Activated naive CD8-positive, alpha-beta T cell treated with anti-CD3 and anti-CD28 coated beads for 36 hours (primary cell): ENCODE measurements at places on chromosomes 13 and 19. TPM values are rescaled to one million over a fixed set of nuclear protein-coding genes. Genes with fewer than 3 reads are reported as not detected.
A peak's percentile ranks its signal among the peaks of the same experiment; 100 is the strongest.

ERICH4 gene
- not detected for total RNA-seq

ZNF562 gene
- total RNA-seq = 35.4 TPM

ZNF44 gene
- 5.6 TPM for total RNA-seq

CDKN2D gene
- total RNA-seq = 55.8 TPM

PSG6 gene
- not detected for total RNA-seq

EFNB2 gene
- total RNA-seq = 0.06 TPM

SLC7A9 gene
- total RNA-seq = not detected

ZNF878 gene
- total RNA-seq = 1.1 TPM

RUBCNL gene
- total RNA-seq = 1.9 TPM

- no peaks in the 10 kb centered on the region for H3K27me3 ChIP-seq
- H3K27ac ChIP-seq = no peak overlapping the region
- peaks cover 8% of the 10 kb centered on the region for H3K4me1 ChIP-seq
- peaks cover 9% of the 10 kb centered on the region for H3K36me3 ChIP-seq
- H3K4me3 ChIP-seq = no peak overlapping the region
Measured at GRCh38 chr19:3770136-3770999, 1.7 kb downstream of the RAX2 start.

- peaks cover 2% of the 10 kb centered on the region for H3K36me3 ChIP-seq
- no peak for DNase-seq
- no peak overlapping the region for H3K27ac ChIP-seq
- H3K4me3 ChIP-seq = no peak overlapping the region
Measured at GRCh38 chr19:48742096-48742495, 1.7 kb upstream of the RASIP1 start.

- no peaks in the 10 kb centered on the region for H3K27me3 ChIP-seq
- no peaks in the 10 kb centered on the region for H3K36me3 ChIP-seq
- H3K4me1 ChIP-seq = no peaks in the 10 kb centered on the region
- no peak overlapping the region for H3K27ac ChIP-seq
Measured at GRCh38 chr13:63092456-63092855, 1676.8 kb upstream of the PCDH20 start.

DNA sequence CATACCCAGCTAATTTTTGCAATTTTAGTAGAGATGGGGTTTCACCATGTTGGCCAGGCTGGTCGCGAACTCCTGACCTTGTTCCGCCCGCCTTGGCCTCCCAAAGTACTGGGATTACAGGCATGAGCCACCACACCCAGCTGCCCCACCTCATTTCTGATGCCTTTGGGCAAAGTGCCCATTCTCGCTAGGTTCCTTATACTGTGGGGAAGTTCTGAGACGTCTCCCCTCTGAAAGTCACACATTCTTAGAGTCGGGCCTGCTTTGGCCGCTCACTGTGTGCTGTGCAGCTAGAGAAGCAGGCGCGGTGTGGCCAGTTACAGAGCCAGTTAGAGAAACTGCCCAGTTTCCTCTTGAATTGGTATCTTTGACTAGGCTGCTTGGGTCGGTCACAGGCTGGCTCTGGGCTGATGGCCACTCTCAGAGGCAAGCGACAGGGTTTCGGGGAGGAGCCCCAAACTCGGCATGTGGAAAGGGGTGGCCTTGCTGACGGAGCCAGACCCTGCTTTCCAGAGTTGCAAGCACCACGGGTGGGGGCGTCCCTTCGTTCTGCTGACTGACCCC is 18.0 kb downstream of the PRAM1 start:
- H3K27ac ChIP-seq = peak overlapping the region; percentile 58
- DNase-seq = no peak

- H3K4me1 ChIP-seq = peaks cover 45% of the 10 kb centered on the region
- peaks cover 2% of the 10 kb centered on the region for H3K36me3 ChIP-seq
- H3K27ac ChIP-seq = peak overlapping the region; percentile 80
Measured at GRCh38 chr19:1103132-1103707, 574 bp upstream of the GPX4 start.

DNA sequence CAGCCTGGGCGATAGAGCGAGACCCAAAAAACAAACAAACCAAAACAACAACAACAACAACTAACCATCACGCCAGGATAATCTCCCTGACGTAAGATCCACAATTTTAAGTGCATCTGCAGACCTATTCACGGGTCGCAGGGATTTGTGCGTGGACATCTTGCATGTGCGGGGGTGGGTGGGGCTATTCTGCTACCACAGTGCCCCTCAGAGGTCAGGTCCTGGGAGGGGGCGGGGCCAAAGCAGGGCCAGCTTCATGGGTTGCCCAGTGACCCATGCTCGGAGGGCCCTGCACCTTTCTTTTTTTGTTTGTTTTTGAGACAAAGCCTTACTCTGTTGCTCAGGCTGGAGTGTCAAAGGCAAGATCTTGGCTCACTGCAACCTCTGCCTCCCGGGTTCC is 2.6 kb upstream of the CDC42EP5 start:
- H3K4me1 ChIP-seq = peaks cover 13% of the 10 kb centered on the region
- DNase-seq = no peak
- no peaks in the 10 kb centered on the region for H3K36me3 ChIP-seq
- H3K27ac ChIP-seq = no peak overlapping the region
- H3K27me3 ChIP-seq = peaks cover 56% of the 10 kb centered on the region
- H3K4me3 ChIP-seq = no peak overlapping the region

DNA sequence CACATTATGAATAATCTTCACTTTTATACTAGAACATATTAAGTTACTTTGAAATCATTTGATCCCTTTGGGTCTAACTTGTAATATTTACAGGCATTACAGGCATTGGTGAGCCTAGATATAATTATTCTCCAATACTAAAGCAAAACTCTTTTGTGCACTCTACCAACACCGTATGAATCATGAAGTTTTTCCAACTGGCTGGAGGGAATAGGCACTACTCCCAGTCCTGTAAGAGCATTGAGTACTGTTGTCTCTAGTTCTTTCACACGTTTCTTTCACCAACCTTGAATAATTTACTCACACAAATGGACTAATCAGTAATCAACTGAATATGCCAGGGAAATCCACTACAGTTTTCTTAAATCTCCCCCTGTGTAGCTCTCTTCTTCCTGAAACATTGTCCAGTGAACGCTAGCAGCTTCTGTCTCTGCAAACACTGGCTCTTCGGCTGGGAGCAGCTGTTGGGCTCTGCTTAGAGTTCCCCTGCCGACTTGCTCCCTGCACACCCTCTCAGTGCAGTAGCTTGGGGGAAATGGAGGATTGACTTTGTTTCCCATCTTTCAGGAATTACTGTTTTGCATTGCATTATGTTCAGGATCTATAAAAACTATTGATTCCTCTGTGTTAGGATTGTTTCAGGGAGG is 476.7 kb downstream of the RFC3 start:
- H3K27me3 ChIP-seq = no peaks in the 10 kb centered on the region
- H3K27ac ChIP-seq = no peak overlapping the region
- no peak for DNase-seq
- no peaks in the 10 kb centered on the region for H3K36me3 ChIP-seq

- H3K4me3 ChIP-seq = peak overlapping the region; percentile 76
- H3K36me3 ChIP-seq = peaks cover 25% of the 10 kb centered on the region
- no peak for DNase-seq
- H3K4me1 ChIP-seq = peaks cover 55% of the 10 kb centered on the region
- peak overlapping the region; percentile 94 for H3K27ac ChIP-seq
Measured at GRCh38 chr13:40985381-40986100, 33.6 kb downstream of the ELF1 start.

DNA sequence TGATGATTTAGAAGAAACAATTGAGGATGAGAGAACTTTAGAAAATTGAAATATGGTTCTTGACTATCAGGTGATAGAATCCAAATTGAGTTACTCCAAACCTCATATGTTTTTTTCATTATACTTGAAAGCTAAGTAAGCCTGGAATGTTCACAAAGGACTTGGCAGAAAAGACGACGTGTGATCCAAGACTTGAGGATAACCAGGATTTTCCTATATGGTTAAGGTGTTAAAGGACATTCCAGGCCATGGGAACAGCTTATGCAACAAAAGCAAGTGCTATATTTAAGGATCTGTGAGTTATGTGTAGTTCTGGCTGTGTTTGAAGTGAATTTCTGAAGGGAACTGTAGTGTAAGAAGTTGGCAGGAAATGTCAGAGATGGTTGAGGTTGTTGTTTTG is 52.5 kb downstream of the SLITRK1 start:
- H3K36me3 ChIP-seq = no peaks in the 10 kb centered on the region
- H3K27me3 ChIP-seq = no peaks in the 10 kb centered on the region
- no peaks in the 10 kb centered on the region for H3K4me1 ChIP-seq

- no peak overlapping the region for H3K4me3 ChIP-seq
- H3K27me3 ChIP-seq = no peaks in the 10 kb centered on the region
- no peak for DNase-seq
- peak overlapping the region; percentile 43 for H3K27ac ChIP-seq
- peaks cover 12% of the 10 kb centered on the region for H3K4me1 ChIP-seq
Measured at GRCh38 chr13:30006246-30006645, 155.8 kb upstream of the UBL3 start.

DNA sequence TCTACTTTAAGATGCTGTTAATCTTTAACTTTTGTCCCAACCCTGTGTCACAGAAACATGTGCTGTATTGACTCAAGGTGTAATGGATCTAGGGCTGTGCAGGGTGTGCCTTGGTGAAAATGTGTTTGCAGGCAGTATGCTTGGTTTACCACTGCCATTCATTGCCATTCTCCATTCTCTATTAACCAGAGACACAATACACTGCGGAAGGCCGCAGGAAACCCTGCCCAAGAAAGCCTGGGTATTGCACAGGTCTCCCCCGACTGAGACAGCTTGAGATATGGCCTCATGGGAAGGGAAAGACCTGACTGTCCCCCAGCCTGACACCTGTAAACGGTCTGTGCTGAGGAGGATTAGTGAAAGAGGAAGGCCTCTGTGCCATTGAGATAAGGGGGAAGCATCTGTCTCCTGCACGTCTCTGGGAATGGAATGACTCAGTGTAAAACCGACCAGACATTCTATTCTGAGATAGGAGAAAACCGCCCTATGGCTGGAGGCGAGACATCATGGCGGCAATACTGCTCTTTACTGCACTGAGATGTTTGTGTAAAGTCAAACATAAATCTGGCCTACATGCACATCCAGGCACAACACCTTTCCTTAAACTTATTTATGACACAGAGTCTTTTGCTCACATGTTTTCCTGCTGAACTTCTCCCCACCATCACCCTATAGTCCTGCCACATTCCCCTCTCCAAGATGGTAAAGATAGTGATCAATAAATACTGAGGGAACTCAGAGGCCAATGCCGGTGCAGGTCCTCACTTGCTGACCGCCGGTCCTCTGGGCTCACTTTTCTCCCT is 13.1 kb upstream of the ZNF888 start:
- no peaks in the 10 kb centered on the region for H3K27me3 ChIP-seq
- H3K4me1 ChIP-seq = peaks cover 15% of the 10 kb centered on the region
- peak overlapping the region; percentile 14 for H3K27ac ChIP-seq
- peaks cover 80% of the 10 kb centered on the region for H3K36me3 ChIP-seq

DNA sequence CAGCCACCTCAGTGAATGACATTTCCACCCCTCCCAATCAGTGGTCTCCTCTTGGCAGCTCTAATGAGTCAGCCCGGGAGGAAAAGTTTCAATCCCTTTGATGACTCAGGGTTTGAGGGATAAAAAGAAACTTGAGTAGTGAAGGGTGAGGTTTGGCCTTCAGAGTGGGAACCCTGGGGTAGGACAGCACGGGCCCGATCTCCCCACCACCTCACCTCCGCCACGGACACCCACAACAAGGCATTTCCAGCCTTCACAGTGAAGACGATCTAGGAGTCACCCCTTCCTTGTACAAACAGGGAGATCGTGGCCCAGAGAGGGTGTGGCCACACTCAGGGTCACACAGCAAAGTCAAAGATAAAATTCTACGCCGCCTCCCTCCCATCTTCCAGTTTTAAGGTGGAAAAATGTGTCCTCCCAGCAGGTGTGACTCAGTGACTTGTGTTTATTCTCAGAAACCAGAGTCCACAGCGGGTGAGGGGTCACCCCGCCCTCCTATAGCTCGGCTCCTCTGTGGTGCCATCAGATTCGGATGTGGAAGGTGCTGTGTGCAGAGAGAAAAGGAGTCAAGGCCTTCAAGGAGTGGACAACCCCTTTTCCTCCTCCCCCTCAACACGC is 12.3 kb downstream of the CIB3 start:
- H3K36me3 ChIP-seq = peaks cover 3% of the 10 kb centered on the region
- no peaks in the 10 kb centered on the region for H3K27me3 ChIP-seq
- peak; percentile 78 for DNase-seq
- H3K4me3 ChIP-seq = no peak overlapping the region

DNA sequence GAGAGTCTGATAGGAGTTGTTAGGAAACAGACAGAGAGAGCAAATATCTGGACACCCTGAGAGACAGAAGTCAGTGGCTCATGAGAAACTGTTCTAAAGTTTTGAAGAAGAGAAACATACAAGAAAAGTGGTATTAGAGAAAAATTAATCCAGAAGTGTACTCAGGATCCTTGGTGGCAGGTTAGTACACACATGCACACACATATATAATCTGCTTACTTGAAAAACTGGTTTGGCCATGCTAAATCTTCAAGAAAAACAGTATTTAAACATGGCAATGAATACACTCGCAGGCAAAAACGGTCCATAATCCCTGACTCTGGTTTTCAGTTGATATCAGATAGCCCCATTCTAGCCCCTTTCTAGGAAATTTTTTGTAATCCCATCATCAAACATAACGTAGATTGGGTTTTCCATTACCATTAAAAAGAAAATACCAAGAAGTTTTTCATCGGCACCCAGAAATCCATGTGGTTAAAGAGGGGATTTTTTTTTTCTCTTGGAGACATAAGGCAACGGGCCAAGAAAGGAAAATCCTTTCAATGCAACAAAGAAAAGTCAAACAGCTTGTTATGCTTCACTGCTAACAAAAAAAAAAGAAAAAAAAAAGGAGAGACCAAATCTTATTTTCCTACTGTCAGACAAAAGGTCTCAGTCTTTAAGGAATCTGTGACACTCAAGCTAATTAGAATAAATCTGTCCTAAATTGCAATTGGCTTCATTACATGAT is 178.0 kb upstream of the MIR17HG start:
- H3K27me3 ChIP-seq = peaks cover 6% of the 10 kb centered on the region
- no peak for DNase-seq
- no peak overlapping the region for H3K27ac ChIP-seq
- no peak overlapping the region for H3K4me3 ChIP-seq
- no peaks in the 10 kb centered on the region for H3K36me3 ChIP-seq

DNA sequence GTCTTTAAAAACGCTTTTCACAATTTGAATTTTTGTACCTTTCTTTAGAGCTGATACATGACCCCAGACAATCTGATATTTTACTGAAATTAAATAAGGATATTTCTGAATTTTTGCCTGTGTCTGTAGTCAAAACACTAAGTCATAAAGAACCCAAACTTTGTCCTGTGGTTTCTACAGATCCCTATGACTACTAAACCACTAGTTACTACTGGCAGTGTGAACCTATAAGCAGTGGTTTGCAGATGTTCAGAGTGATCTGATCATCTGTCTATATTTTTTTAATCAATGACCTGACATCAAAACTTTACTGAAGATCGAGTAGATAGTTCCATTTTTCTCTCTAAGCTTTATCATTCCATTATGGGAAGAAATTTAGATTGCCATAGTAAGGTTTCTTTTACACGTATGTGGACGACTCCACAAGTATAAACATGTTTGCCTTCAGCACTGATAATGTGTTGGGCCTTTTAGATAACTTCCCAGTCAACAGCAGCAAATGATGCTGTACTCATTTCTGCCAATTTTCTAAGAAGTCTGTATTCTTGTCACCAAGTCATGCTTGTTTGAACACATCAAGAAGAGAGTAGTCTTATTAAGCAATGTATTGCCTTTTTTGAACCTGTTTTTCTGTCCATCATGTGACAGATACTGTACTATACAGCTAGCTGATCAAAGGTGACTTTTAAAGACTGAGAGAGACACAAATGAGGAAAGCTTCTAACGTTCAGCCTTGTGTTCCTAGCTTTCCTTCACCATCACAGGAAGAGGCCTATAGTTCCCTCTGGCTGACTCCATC is 21.8 kb downstream of the POLR1D start:
- peaks cover 25% of the 10 kb centered on the region for H3K4me1 ChIP-seq
- DNase-seq = no peak
- no peak overlapping the region for H3K4me3 ChIP-seq
